ENCODE measurements at places on chromosomes 3 and 15. TPM values are rescaled to one million over a fixed set of nuclear protein-coding genes. Genes with fewer than 3 reads are reported as not detected.
A peak's percentile ranks its signal among the peaks of the same experiment; 100 is the strongest.

GRCh38 chr3:99473321-99473751, 165.1 kb upstream of the COL8A1 start:
- H3K4me1 ChIP-seq, result no peaks in the 10 kb centered on the region
- H3K36me3 ChIP-seq, result no peaks in the 10 kb centered on the region
- H3K27me3 ChIP-seq, result no peaks in the 10 kb centered on the region
- no peak overlapping the region for H3K27ac ChIP-seq
- no peak overlapping the region for H3K4me3 ChIP-seq

GRCh38 chr15:69701198-69701597, 248.6 kb downstream of the RPLP1 start:
- H3K4me3 ChIP-seq, result no peak overlapping the region
- peaks cover 6% of the 10 kb centered on the region for H3K4me1 ChIP-seq
- H3K27me3 ChIP-seq, result no peaks in the 10 kb centered on the region
- H3K36me3 ChIP-seq, result no peaks in the 10 kb centered on the region
- no peak overlapping the region for H3K27ac ChIP-seq

Gene CXCR6
- total RNA-seq, result not detected

Gene FGF12
- not detected for total RNA-seq

Gene LDHAL6B
- not detected for total RNA-seq

- no peaks in the 10 kb centered on the region for H3K36me3 ChIP-seq
- no peak overlapping the region for H3K4me3 ChIP-seq
- H3K4me1 ChIP-seq, result no peaks in the 10 kb centered on the region
- H3K27ac ChIP-seq, result no peak overlapping the region
- DNase-seq, result no peak
Observed at GRCh38 chr3:116191409-116191808, 253.9 kb downstream of the LSAMP start.

Gene ISG20
- 112 TPM for total RNA-seq

- peak; percentile 64 for DNase-seq
- peak overlapping the region; percentile 96 for H3K27ac ChIP-seq
- no peaks in the 10 kb centered on the region for H3K27me3 ChIP-seq
- H3K4me3 ChIP-seq, result peak overlapping the region; percentile 4
- H3K4me1 ChIP-seq, result peaks cover 62% of the 10 kb centered on the region
Observed at GRCh38 chr3:43073116-43073835, 32.6 kb downstream of the POMGNT2 start.

- H3K4me1 ChIP-seq, result no peaks in the 10 kb centered on the region
- no peak for DNase-seq
- no peak overlapping the region for H3K27ac ChIP-seq
- H3K4me3 ChIP-seq, result no peak overlapping the region
- H3K27me3 ChIP-seq, result no peaks in the 10 kb centered on the region
Observed at GRCh38 chr3:114619771-114620170, 325.9 kb downstream of the TIGIT start.

Gene ASB14
- total RNA-seq, result 0.04 TPM

DNA sequence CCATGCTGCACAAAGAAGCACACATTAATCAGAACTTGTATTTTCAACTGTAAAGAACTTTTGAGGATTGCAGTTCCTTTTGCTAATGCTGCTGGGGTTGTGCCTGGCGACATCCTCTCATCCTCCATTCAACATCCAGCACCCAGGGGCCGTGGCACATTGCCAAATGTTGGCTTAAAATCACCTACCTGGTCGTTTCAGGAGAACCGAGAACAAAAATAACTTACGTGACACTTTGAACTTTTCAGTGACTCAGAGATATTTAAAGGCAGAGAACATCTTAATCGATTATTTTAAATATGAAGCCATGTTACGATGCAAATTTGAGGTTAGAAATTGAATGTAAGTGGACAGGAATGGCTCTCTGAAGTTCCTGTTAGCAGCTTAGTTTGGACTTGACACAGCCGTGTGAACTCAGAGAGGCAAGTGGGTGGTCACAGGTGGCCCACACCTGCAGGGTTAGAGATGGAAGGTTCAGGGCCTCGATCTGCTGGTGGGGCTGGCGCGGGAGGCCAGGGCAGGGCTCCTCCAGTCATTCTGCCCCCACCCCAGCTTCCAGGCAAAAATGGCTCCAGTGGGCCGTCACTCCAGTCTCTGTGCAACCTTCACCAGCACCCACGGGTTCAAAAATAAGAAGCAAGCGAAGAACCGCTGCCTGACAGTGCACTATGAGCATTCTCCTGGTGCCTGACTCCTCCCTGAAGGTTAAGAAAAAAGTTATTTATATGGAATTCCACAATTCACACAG, 12.2 kb downstream of the LRRK1 start:
- peak; percentile 94 for DNase-seq
- H3K4me1 ChIP-seq, result peaks cover 99% of the 10 kb centered on the region
- no peaks in the 10 kb centered on the region for H3K27me3 ChIP-seq
- peak overlapping the region; percentile 46 for H3K4me3 ChIP-seq
- peak overlapping the region; percentile 98 for H3K27ac ChIP-seq
- peaks cover 57% of the 10 kb centered on the region for H3K36me3 ChIP-seq

Gene B3GALNT1
- total RNA-seq, result 5.7 TPM

DNA sequence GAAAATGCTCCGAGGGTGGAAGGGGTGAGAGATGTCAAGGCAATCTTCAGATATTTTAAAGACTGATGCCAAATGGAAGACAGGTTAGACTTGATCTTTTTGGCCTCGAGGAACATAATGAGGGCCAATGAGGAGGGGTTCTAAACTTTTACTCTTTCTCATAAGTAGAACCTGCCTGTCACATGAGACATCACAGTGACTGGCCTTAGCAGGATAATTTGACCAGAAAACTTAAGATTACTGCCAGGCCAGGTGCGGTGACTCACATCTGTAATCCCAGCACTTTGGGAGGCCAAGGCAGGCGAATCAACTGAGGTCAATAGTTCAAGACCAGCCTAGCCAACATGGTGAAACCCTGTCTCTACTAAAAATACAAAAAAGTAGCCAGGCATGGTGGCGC, 12.2 kb downstream of the TM4SF4 start:
- no peaks in the 10 kb centered on the region for H3K36me3 ChIP-seq
- no peak for DNase-seq
- H3K27ac ChIP-seq, result no peak overlapping the region

Gene MST1
- total RNA-seq, result 25.6 TPM

Gene GOLGA6L7
- not detected for total RNA-seq

GRCh38 chr3:138186803-138187295, 252 bp upstream of the ARMC8 start:
- peak overlapping the region; percentile 80 for H3K4me3 ChIP-seq
- DNase-seq, result peak; percentile 96
- H3K27me3 ChIP-seq, result no peaks in the 10 kb centered on the region
- peaks cover 35% of the 10 kb centered on the region for H3K4me1 ChIP-seq
- peak overlapping the region; percentile 31 for H3K27ac ChIP-seq

Gene CPLX3
- total RNA-seq, result 5.2 TPM

- H3K27me3 ChIP-seq, result no peaks in the 10 kb centered on the region
- no peak overlapping the region for H3K27ac ChIP-seq
- H3K4me3 ChIP-seq, result no peak overlapping the region
Observed at GRCh38 chr3:161291191-161291901, 70.2 kb downstream of the NMD3 start.

DNA sequence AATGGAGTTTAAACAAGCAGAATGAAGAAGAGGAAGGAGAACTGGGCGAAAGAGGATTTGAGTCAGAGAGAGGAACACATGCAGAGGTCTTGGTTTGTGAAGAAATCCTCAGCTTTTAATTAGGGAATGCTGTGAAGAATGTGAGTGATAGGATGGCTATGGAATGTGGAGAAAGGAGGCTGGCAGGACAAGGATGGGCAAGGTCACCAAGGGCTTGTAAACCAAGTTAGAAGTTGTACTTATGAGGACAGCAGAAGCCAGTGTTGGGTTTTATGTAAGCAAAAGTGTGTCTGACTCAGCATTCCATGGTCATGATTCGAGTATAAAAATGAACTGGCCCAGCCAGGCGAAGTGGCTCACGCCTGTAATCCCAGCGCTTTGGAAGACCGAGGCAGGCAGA, 60.0 kb upstream of the IL12A start:
- no peak for DNase-seq
- H3K27ac ChIP-seq, result no peak overlapping the region
- no peaks in the 10 kb centered on the region for H3K27me3 ChIP-seq
- no peak overlapping the region for H3K4me3 ChIP-seq
- H3K4me1 ChIP-seq, result peaks cover 17% of the 10 kb centered on the region
- no peaks in the 10 kb centered on the region for H3K36me3 ChIP-seq

DNA sequence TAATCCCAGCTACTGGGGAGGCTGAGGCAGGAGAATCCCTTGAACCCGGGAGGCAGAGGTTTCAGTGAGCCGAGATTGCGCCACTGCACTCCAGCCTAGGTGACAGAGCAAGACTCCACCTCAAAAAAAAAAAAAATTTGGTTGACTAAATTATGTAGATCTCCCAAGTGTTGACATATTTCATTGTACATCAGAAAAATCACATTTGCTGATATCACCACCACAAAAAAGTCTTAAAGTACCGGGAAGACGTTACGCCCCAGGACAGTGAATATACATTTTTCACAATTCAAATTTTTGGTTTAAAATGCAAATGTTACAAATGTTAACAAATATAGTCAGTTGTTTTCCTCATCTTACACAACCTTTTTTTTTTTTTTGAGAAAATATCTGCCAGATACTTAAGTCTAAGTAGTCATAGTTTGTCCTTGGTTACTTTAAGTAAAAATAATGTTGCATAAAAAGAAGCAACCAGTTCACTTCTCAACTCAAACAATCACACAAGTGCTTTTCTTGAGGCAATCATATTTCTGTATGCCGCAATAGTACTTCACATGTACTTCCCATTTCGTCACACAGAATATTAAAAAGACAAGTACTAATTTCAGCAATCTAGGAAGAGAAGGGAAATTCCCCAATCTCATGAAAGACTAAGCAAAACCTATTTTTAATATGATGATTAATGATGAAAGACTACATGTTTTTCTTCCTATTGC, 41.0 kb upstream of the TCF12 start:
- no peak overlapping the region for H3K4me3 ChIP-seq
- peaks cover 5% of the 10 kb centered on the region for H3K4me1 ChIP-seq
- H3K27me3 ChIP-seq, result no peaks in the 10 kb centered on the region

DNA sequence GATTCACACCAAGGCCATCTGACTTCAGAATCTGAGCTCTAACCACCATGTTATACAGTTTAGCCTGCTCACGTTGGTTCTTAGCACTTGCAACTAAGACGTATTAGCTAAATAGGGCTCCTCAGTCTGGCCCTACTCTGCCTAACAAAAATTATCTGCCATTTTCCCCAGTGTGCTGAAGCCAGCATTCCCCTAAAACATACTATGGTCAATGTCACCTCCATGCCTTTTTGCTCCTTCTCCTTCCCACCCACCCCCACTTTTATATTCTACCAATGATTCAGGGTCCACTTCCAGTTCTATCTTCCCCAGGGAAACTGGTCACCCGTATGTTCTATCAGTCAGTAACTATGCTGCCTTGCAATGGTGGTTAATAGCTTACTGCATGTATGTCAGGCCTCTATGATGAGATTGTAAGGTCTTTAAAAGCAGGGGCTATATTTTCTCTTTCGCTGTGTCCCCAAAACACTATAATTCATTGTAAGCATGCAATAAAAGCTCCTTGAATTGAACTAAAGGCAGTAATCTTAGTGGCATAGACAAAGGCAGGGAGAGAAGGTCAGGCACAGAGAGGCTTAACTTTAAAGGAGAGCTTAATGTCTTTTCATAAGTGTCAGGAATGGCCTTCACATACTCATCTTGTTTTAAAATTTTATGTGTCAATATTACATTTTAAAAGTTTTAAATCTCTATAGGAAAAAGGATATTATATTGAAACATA, 23.3 kb downstream of the POPDC2 start:
- H3K27ac ChIP-seq, result no peak overlapping the region
- H3K27me3 ChIP-seq, result no peaks in the 10 kb centered on the region
- no peaks in the 10 kb centered on the region for H3K4me1 ChIP-seq
- no peaks in the 10 kb centered on the region for H3K36me3 ChIP-seq
- no peak overlapping the region for H3K4me3 ChIP-seq

- H3K36me3 ChIP-seq, result peaks cover 4% of the 10 kb centered on the region
- H3K4me3 ChIP-seq, result no peak overlapping the region
- H3K4me1 ChIP-seq, result peaks cover 15% of the 10 kb centered on the region
- H3K27me3 ChIP-seq, result no peaks in the 10 kb centered on the region
- DNase-seq, result no peak
Observed at GRCh38 chr15:39937696-39938095, 3.8 kb downstream of the EIF2AK4 start.

Measured in Karpas-422 (cell line).